Vagina (tissue), 2 donors: ENCODE measurements at places on chromosomes 7 and 10. TPM values are rescaled to one million over a fixed set of nuclear protein-coding genes. Genes with fewer than 3 reads are reported as not detected.

The AKR1E2 gene
- 3.7 TPM for total RNA-seq

The GLI3 gene
- 24.6 TPM for total RNA-seq

The HTR7 gene
- 0.74 TPM for total RNA-seq

DNA sequence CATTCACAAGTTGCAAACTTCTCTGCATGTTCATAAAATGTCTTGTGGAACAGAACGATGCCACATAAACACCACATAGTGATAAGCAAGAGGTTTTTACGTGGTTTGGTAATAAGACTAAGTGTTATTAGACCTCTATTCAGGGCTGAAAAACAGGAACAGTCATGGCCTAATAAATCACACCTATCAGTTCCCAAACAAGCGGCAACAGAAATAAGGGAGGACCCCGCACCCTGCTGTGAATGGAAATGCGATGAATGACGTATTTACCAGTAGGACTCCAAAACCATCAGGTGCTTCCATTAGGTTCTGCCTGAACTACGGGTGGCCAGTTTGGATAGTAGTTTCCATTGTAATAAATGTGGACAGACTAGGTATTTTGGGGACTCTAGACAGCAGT lies 129.1 kb downstream of the TAX1BP1 start:
- no peaks in the 10 kb centered on the region for H3K27me3 ChIP-seq
- H3K4me3 ChIP-seq = no peak overlapping the region
- H3K4me1 ChIP-seq = peaks cover 26% of the 10 kb centered on the region
- no peak overlapping the region for H3K27ac ChIP-seq

DNA sequence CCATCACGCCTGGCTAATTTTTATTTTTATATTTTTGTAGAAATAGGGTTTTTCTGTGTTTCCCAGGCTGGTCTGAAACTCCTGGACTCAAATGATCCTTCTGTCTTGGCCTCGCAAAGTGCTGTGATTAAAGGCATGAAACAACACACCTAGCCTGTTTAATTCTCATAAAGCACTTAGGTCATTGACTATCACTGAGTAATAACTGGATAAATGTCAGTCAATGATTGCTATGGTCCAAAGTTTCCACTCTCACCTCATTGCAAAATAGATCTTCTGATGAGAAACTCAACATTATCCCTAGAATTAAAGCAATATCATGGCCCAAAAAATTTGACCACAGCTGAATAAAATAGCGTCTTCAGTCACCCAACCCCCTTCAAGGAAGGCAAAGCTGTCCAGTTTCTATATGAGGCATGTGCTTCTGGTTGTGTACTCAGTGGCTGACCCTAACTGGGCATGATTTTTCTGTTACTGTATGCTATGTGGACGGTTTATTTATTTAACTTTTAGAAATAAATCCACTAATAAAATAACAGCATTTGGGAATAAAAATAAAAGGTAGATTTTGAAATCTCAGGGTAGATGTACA lies 86.5 kb upstream of the LRRN3 start:
- H3K4me3 ChIP-seq = no peak overlapping the region
- no peak for DNase-seq
- no peaks in the 10 kb centered on the region for H3K36me3 ChIP-seq
- no peaks in the 10 kb centered on the region for H3K4me1 ChIP-seq

DNA sequence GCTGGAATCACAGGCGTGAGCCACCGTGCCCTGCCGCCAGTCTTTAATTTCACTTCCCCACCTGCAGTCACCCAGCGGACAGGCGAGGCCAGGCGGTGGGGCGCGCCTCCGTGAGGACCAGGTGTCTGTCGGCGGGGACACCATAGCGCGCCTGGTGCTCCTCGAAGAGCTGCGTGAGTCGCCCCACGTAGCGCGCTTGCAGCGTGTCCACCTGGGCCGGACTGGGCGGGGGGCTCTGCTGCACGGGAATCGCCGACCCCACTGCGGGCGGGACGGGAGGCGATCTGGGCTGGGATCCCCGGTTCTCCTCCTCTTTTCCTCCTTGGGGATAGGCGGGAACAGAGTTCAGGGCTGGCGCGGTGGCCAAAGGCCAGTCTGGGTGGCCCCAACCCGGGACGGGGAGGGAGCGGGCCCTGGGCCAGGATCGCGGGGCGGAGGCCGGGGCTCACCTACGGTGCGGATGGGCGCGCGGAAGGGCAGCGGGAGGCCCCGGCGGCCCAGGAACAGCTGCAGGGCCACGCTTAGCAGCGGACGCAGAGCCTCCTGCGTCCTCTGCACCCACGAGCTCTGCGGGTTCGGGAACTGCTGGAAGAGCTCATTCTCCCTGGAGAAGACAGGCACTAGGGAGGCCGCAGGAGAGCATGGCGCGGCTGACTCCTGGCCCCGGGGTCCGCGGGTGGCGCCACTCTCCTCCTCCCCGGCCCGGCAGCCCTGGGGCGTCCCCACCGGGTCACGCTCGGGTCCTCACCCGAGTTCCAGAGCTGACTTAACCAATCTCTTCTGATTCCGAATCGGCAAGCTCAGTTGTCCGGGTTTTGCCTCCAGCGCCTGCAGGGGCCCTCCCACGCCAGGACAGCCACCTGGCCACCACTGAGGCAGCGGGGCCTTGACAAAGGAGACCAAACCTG lies 1.1 kb upstream of the MOGAT3 start:
- DNase-seq = no peak
- H3K36me3 ChIP-seq = no peaks in the 10 kb centered on the region
- no peak overlapping the region for H3K27ac ChIP-seq
- peaks cover 8% of the 10 kb centered on the region for H3K4me1 ChIP-seq

DNA sequence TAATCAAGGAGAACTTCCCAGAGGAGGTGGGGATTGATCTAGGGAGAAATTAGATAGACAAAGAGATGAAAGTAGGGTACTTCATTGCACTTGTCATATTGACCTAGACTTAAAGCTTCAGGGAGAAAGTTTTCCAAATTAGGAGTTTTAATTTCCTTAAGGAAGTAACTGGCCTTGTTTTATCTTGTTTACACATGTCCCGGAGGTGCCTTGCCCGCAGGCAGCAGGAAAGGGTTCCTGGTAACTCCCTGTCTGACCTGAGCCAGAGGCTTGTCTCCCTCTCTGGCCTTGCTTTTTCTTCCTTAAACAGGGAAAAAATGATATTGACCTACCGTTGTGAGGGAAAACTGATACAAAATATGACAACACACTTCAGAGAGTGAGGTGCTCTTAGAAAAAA lies 181.6 kb downstream of the EVX1 start:
- peaks cover 17% of the 10 kb centered on the region for H3K4me1 ChIP-seq
- no peaks in the 10 kb centered on the region for H3K27me3 ChIP-seq
- peak; percentile 49 for DNase-seq
- no peak overlapping the region for H3K4me3 ChIP-seq
- no peaks in the 10 kb centered on the region for H3K36me3 ChIP-seq

DNA sequence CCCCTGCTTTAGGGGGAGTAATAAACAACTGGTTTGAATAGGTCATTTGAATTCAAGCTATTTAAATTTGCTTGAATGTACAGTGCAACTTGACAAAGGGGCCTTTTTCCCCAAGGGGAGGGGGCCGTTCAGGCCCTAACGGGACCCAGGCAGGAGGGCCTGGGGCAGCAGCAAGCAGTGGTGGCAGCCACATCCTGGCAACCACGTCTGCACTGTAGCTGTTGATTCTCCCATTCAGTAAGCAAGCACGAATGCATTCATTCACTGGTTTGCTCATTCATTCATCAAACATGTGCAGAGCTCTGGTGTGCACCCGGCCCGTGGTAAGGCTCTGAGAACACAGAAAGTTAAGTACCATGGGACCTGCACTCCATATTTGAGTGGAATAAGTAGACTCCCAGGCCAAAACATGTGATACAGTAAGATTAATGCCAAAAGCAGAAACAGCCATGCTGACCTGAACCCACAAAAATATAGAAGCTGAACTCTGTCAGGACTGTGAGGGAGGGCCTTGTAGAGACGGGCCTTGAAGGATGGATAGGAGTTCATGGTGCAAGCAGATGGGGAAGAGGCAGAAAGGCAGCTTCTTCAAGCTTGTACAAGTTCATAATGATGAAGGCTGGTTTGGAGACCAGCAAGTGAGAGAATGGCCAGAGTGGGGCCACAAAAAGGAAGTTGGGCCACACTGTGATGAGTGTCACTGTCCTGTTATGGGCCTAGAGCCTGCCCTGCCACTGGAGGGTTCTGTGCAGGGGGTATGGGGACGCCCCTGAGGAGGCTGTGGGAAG lies 29.3 kb upstream of the C10orf53 start:
- H3K36me3 ChIP-seq = no peaks in the 10 kb centered on the region
- DNase-seq = peak; percentile 52
- no peaks in the 10 kb centered on the region for H3K4me1 ChIP-seq
- H3K27ac ChIP-seq = no peak overlapping the region
- no peak overlapping the region for H3K4me3 ChIP-seq

DNA sequence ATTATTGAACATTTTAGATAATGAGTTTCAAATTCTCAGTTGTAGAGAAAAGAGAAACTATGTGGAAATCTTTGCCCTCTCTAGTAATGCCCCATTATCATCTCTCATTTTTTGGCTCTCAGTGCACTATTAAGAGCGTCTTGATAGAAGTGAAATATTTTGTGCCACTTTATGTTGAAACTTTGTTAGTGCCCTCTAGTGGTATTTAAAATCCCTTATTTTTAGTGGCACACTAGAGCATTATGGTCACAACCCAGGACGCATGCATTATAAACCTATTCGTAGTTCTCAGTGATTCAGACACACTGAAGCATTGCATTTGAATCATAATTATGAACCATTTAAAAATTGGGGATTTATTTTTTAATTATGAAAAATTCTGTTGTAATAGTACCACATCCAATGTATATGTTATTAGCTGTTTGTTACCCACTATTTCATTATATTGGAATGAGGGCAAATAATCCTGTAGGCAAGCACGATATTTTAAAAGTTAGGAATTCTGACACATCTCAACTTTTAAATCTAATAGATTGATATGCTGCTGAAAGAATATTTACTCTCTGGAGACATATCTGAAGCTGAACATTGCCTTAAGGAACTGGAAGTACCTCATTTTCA lies 21.9 kb downstream of the PDCD4 start:
- no peaks in the 10 kb centered on the region for H3K36me3 ChIP-seq
- no peak overlapping the region for H3K4me3 ChIP-seq
- DNase-seq = no peak
- H3K27ac ChIP-seq = no peak overlapping the region
- H3K27me3 ChIP-seq = no peaks in the 10 kb centered on the region

DNA sequence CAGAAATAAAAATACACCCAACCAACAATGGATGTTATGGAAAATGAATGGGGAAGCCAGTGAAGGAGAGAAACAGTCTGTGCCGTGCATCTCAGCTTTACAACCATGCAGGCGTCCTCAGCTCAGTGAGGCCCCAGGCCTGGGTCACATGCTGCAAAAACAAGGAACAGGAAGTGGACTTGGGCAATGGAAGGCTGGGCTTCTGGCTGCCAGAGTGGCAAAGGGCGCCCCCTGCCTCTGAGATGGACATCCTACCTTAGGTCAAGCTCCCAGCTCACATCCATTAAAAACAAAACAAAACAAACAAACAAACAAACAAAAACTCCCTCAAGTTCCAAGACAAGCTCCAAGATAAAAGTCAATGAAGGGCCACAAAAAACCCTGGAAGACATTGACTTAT lies 54.7 kb upstream of the AFAP1L2 start:
- H3K27ac ChIP-seq = no peak overlapping the region
- DNase-seq = no peak
- no peaks in the 10 kb centered on the region for H3K27me3 ChIP-seq
- H3K4me1 ChIP-seq = no peaks in the 10 kb centered on the region
- H3K4me3 ChIP-seq = no peak overlapping the region

DNA sequence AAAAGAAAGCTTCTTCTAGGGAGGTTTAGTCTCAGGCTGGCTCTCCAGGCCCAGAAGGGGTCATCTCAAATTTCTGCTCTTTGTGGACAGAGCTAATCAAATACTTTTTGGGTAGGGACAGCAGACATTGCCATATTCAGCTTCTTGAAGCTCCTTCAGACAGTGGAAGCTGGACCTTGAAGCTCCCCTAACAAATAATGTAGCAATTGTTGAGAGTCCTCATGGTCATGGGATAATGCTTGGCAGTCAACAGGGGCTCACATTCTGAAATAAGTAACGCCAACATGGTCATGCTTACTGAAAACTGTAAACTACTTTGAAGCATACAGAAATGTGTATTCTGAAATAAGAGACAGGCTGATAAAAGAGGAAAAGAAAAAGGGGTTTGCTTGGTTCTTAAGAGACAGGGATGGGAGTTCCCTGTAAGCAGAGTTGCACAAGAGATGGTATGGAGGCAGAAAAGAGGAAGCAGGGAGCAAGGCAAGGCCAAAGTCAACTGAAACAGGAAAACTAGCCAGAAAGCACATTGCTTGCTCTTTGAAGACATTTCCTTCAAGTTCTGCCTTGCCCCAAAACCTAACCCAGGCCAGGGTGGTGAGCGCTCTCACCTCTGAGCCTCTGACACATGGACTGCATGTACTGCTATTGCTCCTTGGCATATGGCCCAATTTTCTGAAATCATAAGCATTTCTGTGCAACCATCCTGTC lies 53.1 kb upstream of the KMT2E start:
- peak overlapping the region; percentile 40 for H3K27ac ChIP-seq
- no peak overlapping the region for H3K4me3 ChIP-seq
- H3K4me1 ChIP-seq = peaks cover 44% of the 10 kb centered on the region
- DNase-seq = no peak
- no peaks in the 10 kb centered on the region for H3K27me3 ChIP-seq

- no peak for DNase-seq
- H3K36me3 ChIP-seq = no peaks in the 10 kb centered on the region
- H3K27ac ChIP-seq = no peak overlapping the region
- H3K4me1 ChIP-seq = no peaks in the 10 kb centered on the region
Observed at GRCh38 chr10:13311177-13311575, 11.3 kb upstream of the PHYH start.

- H3K36me3 ChIP-seq = no peaks in the 10 kb centered on the region
- no peaks in the 10 kb centered on the region for H3K4me1 ChIP-seq
- DNase-seq = peak; percentile 60
- H3K4me3 ChIP-seq = no peak overlapping the region
- no peak overlapping the region for H3K27ac ChIP-seq
Observed at GRCh38 chr10:123743441-123744223, 77.5 kb downstream of the GPR26 start.

GRCh38 chr10:9635691-9636090 lies 1382.0 kb upstream of the CELF2 start:
- no peaks in the 10 kb centered on the region for H3K4me1 ChIP-seq
- DNase-seq = no peak
- no peak overlapping the region for H3K4me3 ChIP-seq
- no peaks in the 10 kb centered on the region for H3K27me3 ChIP-seq
- no peaks in the 10 kb centered on the region for H3K36me3 ChIP-seq

GRCh38 chr10:97740613-97741012 lies 3.7 kb downstream of the ZFYVE27 start:
- peaks cover 37% of the 10 kb centered on the region for H3K4me1 ChIP-seq
- no peaks in the 10 kb centered on the region for H3K36me3 ChIP-seq
- no peak overlapping the region for H3K27ac ChIP-seq

- H3K4me1 ChIP-seq = peaks cover 5% of the 10 kb centered on the region
- H3K36me3 ChIP-seq = no peaks in the 10 kb centered on the region
- H3K4me3 ChIP-seq = no peak overlapping the region
- DNase-seq = no peak
Observed at GRCh38 chr7:130279906-130280305, 13.1 kb upstream of the CPA4 start.

GRCh38 chr10:92757066-92757710 lies 67.4 kb downstream of the HHEX start:
- no peak overlapping the region for H3K4me3 ChIP-seq
- no peaks in the 10 kb centered on the region for H3K27me3 ChIP-seq
- DNase-seq = no peak

- H3K4me1 ChIP-seq = peaks cover 40% of the 10 kb centered on the region
- DNase-seq = no peak
- H3K27ac ChIP-seq = no peak overlapping the region
- H3K36me3 ChIP-seq = no peaks in the 10 kb centered on the region
- H3K27me3 ChIP-seq = peaks cover 9% of the 10 kb centered on the region
Observed at GRCh38 chr10:129971381-129972144, 7.5 kb upstream of the EBF3 start.
